Stimulated activated CD4-positive, alpha-beta T cell treated with anti-CD3 and anti-CD28 coated beads, Interleukin-15, amount 100 ng/mL, for 48 hours (primary cell): ENCODE measurements at places on chromosomes 6 and 20.
A peak's percentile ranks its signal among the peaks of the same experiment; 100 is the strongest.

- no peak for DNase-seq
Measured at GRCh38 chr6:165886169-165886568, 223.1 kb upstream of the PDE10A start.

GRCh38 chr6:156779206-156780094, 2.3 kb downstream of the ARID1B start:
- DNase-seq = peak; percentile 41

- no peak for DNase-seq
Measured at GRCh38 chr6:111898452-111898851, 25.2 kb upstream of the FYN start.

GRCh38 chr20:53839423-53840176, 230.8 kb downstream of the BCAS1 start:
- peak; percentile 14 for DNase-seq

GRCh38 chr20:48606172-48606840, 221.5 kb downstream of the PREX1 start:
- no peak for DNase-seq
